ENCODE measurements at places on chromosomes 1 and 21. TPM values are rescaled to one million over a fixed set of nuclear protein-coding genes. Genes with fewer than 3 reads are reported as not detected.

Gene DLGAP3
- total RNA-seq: not detected

Gene BEND5
- total RNA-seq: 4.2 TPM

Gene SPATA21
- not detected for total RNA-seq

Gene TRNP1
- total RNA-seq: 68.5 TPM

Gene IL12RB2
- 0.25 TPM for total RNA-seq

Gene LCE3D
- total RNA-seq: not detected

DNA sequence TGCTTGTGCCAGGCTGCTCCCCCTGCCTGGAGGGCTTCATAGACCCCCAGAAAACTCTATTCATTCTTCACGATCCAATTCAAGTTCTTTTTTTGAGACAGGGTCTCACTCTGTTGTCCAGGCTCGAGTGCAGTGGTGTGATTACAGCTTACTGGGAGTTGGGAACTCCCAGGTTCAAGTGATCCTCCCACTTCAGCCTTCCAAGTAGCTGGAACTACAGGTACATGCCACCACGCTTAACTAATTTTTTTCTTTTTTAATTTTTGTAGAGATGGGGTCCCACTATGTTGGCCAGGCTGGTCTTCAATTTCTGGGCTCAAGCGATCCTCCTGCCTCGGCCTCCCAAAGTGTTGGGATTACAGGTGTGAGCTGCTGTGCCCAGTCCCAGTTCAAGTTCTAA, 4.3 kb downstream of the STK40 start:
- no peaks in the 10 kb centered on the region for H3K36me3 ChIP-seq
- DNase-seq: no peak
- H3K27me3 ChIP-seq: no peaks in the 10 kb centered on the region
- no peak overlapping the region for H3K4me3 ChIP-seq

- H3K27ac ChIP-seq: no peak overlapping the region
- no peak for DNase-seq
- no peak overlapping the region for H3K4me3 ChIP-seq
- H3K27me3 ChIP-seq: no peaks in the 10 kb centered on the region
- H3K36me3 ChIP-seq: no peaks in the 10 kb centered on the region
- H3K4me1 ChIP-seq: no peaks in the 10 kb centered on the region
Observed at GRCh38 chr1:44682883-44683265, 8.4 kb downstream of the ARMH1 start.

Data from heart left ventricle (tissue), 16 donors.